ENCODE measurements at places on chromosomes 6 and 20. TPM values are rescaled to one million over a fixed set of nuclear protein-coding genes. Genes with fewer than 3 reads are reported as not detected.
A peak's percentile ranks its signal among the peaks of the same experiment; 100 is the strongest.

ACTR5 gene
- 14.5 TPM for total RNA-seq

DNA sequence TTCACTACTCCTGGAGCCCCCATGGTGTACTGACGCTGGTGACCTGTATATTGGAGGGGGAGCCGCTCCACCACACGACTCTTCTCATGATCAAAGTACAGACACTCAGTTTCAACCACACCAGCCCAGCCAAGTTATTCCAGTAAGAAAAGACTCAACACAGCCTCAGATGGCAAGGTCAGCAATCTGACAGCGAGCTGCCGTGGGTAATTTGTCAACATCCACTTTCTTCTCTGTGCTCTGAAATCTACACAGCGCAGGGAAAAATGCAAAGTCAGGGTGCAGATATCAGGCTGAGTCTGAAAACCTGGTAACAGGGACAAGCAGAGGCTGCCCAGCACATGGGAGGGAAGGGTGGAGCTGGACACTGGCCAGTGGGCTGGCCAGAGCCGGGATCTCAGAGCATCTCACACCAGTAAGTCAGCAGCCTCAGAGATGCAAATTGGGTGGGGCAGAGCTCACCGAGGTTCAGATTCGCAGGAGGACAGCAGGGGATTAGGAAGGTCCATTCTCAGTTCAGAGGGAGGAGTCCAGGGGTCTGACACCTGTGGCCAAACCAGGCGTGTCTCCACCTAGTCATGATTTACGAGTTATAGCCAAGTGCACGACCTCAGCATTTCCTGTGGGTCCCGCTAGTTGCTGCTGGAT is 44.5 kb upstream of the RPS6KA2 start:
- no peak for DNase-seq

GRCh38 chr6:96795481-96795880 is 41.8 kb downstream of the GPR63 start:
- DNase-seq, result no peak

- DNase-seq, result no peak
These were observed 88.8 kb downstream of the SASH1 start for GRCh38 chr6:148431413-148431812.

SLC17A3 gene
- total RNA-seq, result not detected

GRCh38 chr6:62891065-62891647 is 320.1 kb upstream of the FKBP1C start:
- DNase-seq, result peak; percentile 2

PROKR2 gene
- not detected for total RNA-seq

TMEM74B gene
- not detected for total RNA-seq

- DNase-seq, result no peak
These were observed 160.8 kb upstream of the RSPO3 start for GRCh38 chr6:126957721-126958120.

THBD gene
- not detected for total RNA-seq

ACAT2 gene
- 29.6 TPM for total RNA-seq

DNA sequence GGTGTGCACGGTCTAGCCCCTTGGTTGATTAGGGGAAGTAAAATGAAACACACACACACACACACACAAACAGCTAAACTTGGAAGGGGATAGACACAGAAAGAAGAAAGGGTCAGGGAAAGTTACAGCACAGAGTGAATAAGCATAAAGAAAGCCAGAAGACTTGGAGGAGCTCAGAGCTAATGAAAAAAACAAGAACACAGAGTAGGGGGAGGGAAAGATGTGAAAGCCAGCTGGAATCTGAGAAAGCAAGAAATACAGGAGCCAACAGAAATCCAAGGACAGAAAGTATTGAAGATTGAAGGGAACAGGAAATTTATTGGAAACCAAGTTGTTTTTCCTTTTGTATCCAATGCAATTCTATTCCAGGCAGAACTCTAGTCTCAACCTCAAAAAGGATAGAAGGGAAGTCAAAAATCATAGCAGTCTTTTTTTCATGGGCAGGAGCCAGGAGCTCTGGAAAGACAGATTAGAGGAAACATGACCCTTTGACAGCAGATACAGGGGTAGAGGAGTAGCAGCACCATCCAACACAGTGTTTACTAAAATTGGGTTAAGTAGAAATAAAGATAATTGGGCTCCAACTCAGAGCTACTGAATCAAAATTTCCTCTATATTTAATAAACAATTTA is 10.1 kb downstream of the HMGCLL1 start:
- no peak for DNase-seq

DNA sequence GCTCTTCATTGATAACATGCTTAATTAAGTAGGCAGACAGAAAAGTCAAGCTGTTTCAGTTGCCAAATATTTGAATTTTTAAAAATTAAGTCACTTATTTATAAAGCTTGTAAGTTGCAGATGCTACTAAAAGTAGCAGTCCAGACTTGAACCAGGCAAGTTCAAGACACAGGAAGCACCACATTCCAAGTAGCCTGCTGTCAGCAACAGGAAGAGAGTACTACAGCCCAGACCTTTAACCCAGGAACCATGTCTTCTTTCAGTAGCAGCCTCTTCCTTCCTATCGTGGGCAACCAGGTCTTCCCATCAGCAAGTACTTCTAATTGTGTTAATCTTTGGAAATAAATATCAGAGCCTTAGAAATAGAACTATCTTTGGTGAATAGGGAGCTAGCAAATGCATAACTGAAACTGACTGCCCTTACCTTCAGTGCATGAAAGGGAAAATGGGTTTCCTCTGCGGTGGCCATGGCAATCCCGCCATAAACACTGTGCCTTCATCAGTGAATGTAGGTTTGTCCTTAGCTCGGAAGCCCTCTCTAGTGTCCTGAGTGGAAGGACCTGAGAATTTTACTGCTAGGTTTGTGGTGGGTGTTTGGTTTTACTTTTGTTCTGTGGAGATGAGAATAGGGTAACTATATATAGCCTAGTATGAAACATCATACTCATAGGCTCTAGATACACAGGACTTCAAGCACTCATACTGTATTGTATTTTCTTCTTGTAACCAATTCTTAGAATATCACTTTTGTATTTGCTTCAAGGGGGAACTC is 95.6 kb downstream of the SYCP2 start:
- DNase-seq, result no peak

GRCh38 chr6:41659935-41660334 is 21.7 kb downstream of the MDFI start:
- no peak for DNase-seq

GRCh38 chr6:106309766-106310373 is 15.7 kb downstream of the ATG5 start:
- no peak for DNase-seq

- peak; percentile 13 for DNase-seq
These were observed 14.0 kb downstream of the RBL1 start for GRCh38 chr20:37081717-37082289.

GRCh38 chr6:159311618-159312017 is 142.4 kb downstream of the FNDC1 start:
- peak; percentile 18 for DNase-seq

LAMA5 gene
- 0.91 TPM for total RNA-seq

- no peak for DNase-seq
These were observed 1359.4 kb upstream of the GJE1 start for GRCh38 chr6:140773276-140773675.

DNA sequence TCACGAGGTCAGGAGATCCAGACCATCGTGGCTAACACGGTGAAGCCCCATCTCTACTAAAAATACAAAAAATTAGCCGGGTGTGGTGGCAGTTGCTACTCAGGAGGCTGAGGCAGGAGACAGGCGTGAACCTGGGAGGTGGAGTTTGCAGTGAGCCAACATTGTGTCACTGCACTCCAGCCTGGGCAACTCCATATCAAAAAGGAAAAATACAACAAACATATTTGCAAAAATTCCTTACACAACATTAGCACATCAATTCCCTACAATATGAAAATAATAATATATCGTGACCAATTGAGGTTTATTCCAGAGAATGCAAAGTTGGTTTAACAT is 38.8 kb upstream of the PLEKHG1 start:
- no peak for DNase-seq

DNA sequence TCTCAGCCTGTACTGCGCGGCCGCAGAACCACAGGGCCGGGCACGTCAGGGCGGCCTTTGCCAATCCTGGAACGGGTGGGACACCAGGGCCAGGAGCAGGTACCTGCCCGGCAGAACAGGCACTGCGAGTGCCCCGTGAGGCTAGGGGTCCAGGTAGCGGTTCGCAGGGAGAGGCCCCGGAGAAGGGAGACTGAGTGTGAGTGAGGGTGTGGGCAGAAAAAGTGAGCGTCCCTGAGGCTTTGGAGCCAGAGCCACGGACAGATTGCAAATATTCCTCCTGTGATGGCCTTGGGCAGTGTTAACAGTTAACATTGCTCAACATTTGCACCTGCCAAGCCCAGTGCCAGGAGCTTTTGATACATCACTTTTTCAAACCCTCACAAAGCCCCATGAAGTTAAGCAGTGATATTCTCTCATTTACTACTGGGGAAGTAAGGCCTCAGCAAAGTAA is 491 bp downstream of the GNMT start:
- no peak for DNase-seq

ZC3H12D gene
- total RNA-seq, result 251 TPM

SLC25A27 gene
- 0.54 TPM for total RNA-seq

DNA sequence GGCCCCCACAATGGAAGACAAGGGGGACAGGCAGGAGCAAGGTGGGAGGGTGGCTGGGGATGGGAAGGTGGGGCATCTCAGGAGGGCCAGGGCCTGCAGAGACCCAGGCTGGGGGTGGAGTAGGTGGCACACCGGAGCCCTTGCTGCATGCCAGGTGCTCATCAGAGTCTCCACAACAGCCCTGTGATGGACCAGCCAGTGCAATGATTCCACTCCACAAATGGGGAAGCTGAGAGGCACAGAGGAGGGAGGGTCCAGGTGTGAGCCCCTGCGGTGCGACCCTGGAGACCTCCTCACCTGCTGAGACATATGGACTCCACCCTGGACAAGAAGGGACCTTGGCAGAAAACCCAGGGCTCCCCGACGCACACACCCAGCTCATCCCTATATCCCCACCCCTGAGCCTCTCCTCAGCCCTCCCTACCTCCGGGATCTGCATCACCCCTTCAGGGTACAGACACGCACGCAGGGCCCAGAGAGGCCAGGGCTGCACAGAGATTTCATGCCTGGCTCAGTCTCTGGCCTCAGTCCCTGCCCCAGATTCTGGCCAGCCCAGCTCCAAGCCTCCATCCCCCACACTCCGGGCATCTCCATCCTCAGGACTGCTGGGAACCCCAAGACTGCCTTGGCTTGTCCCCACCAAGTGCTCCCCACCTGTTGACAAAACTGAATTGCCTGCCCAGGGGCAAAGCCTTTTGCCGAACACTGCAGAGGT is 7.1 kb upstream of the GRM4 start:
- DNase-seq, result no peak

KATNA1 gene
- 22.9 TPM for total RNA-seq

DNA sequence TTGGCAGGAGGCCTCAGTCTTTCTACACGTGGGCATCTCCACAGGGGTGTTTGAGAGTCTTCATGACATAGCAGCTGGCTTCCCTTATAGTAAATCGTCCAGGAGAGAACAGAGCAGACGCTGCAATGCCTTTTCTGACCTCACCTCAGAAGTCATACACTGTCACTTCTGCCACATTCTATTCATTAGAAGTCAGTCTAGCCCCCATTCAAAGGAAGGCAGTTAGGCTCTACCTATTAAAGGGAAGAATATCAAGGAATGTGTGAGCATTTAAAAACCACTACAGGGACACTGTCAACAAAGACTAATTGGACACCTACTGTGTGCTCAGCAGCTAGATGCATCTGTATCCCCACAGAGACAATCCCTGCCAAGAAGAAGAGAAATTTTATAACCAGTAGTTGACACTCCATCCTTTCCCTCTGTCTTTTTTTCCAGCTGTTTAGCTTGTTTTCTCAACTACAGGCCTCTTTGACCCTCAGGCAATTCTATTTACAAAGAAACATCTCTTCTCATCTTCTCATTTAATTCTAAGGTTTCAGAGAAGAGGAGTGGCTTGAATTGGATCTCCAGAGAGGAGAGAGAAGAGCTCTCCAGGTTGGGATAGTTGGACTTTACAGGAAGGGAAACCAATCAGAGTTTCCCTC is 18.6 kb downstream of the ARMC12 start:
- DNase-seq, result no peak

SOX18 gene
- not detected for total RNA-seq

GRCh38 chr20:62797671-62798532 is 1.6 kb downstream of the MRGBP start:
- DNase-seq, result no peak

GRCh38 chr20:50693001-50693400 is 1.7 kb upstream of the RIPOR3 start:
- DNase-seq, result no peak

DNA sequence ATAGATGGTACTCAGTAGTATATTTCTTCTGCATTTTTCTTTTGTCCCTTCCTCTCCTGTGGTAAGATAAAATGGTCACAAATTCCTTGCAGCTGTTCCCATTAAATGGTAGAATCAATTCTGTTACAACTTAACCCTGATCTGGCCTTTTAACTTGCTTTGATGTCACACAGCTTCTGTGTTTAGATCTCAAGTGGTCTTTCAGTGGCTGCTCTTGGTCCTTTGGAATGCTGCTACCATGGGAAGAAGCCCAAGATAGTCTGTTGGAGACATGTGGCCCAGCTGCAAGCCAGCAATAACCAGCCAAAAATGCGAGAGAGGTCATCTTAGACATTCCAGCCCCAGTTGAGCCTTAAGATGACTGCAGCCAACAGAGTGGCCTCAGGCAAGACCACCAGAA is 429.7 kb downstream of the KIF16B start:
- no peak for DNase-seq

DNA sequence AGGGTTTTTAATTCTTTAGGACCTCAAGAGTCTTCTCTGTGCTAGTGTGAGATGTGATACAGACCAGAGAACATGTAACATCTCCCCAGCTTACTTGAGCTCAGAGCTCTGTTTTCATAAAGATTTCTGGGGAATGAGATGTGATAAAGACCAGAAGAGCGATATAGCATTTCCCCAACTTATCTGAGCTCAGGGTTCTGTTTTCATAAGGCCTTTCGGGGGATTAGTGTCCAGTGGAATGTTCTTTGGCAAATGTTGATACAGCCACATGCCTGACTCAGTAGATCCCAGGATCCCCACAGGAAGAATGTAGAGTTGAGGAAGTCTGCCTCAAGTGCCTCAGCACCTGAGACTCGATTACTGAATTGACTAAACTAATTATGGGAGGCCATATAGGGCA is 18.7 kb upstream of the TOP1 start:
- DNase-seq, result no peak

TCF21 gene
- not detected for total RNA-seq

DNA sequence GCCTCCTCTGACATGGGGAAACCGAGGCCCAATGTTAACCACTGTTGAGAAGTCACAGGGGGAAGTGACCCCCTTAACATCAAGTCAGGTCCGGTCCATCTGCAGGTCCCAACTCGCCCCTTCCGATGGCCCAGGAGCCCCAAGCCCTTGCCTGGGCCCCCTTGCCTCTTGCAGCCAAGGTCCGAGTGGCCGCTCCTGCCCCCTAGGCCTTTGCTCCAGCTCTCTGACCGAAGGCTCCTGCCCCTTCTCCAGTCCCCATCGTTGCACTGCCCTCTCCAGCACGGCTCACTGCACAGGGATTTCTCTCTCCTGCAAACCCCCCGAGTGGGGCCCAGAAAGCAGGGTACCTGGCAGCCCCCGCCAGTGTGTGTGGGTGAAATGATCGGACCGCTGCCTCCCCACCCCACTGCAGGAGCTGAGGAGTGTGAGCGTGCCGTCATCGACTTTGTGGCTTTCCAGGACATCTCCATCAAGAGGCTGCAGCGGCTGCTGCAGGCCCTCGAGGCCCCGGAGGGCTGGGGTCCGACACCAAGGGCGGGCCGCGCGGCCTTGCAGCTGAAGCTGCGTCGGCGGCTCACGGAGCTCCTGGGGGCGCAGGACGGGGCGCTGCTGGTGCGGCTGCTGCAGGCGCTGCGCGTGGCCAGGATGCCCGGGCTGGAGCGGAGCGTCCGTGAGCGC is 1.6 kb downstream of the TNFRSF6B start:
- no peak for DNase-seq

METTL24 gene
- total RNA-seq, result not detected

Measured in CD4-positive, CD25-positive, alpha-beta regulatory T cell (primary cell).